Renal cortical epithelial cell (primary cell): ENCODE measurements at places on chromosomes 2 and 18.

GRCh38 chr2:58917596-58917995 is 676.5 kb upstream of the FANCL start:
- no peak for DNase-seq

DNA sequence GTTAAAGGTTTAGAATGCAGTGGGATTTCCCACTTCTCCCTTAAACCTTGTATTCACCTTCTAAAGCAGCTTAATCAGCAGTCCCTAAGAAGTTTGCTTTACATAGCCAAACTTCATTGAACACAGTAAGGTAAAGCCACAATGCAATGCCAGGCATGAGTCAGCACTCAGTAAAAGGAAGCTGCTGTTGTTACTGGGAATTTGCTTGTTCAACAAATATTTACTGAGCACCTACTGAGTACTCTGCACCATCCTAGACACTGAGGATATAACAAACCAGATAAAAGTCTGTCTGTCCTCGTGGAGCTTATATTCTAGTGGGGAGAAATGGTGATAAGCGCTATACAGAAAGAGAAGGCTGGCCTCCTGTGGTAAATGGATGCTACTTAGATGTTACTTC is 162.7 kb downstream of the PKP4 start:
- peak; percentile 81 for DNase-seq

GRCh38 chr2:40827392-40827791 is 375.5 kb upstream of the SLC8A1 start:
- DNase-seq = no peak

DNA sequence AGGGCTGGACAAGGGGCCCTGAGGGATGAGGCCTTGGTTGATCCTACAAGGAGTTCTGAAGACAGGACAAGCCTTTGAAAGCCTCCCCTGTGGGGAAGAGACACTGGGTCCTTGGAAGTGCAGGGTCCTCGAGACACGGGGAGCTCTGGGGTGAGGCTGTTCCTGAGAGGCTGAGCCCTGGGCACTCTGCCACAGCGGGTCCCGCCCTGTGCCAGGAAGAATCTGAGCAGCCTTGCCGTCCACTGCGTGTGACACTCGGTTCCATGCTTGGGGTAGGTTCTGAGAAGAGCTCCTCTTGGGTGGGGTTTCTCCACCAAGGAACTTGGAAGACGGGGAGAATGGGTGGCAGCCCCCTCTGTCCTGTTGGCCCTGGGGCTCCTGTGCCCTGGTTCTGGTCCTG is 13.9 kb downstream of the SNTG2 start:
- DNase-seq = no peak

GRCh38 chr2:173462892-173463840 is 108.5 kb downstream of the CDCA7 start:
- DNase-seq = no peak

- DNase-seq = no peak
Measured at GRCh38 chr2:128511731-128512378, 193.2 kb upstream of the HS6ST1 start.

- no peak for DNase-seq
Measured at GRCh38 chr18:48777026-48777743, 173.6 kb downstream of the SMAD7 start.

GRCh38 chr2:120253021-120253882 is 600 bp downstream of the RALB start:
- peak; percentile 74 for DNase-seq

- no peak for DNase-seq
Measured at GRCh38 chr18:55706898-55707297, 118.9 kb upstream of the TCF4 start.

DNA sequence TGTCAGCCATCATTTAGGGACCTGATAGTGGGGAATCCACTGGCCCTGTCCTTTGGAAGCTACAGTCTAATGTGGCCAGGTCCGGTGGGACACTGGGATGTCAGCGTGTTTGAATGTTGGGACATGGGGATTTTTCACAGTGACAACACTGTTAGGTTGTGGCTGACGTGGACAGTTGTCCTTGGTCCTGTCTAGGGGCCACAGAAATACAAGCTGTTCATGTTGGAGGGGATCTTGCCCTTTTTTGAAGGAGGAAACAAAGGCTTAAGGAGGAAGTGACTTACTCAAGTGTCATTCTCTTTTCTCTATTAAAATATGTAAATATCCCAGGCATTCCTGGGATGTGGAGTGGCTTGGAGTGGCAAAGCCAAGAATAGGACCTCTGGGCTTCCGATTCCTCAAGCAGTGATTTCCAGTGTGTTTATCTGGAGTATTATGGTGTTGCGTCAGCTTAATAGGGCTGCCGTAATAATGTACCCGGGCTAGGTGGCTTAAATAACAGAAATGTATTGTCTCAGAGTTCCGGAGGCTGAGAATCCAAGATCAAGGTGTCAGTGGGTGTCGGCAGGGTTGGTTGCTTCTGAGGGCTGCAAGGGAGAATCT is 8.5 kb downstream of the ACOXL start:
- DNase-seq = no peak

- peak; percentile 9 for DNase-seq
Measured at GRCh38 chr2:238339814-238340213, 19.5 kb downstream of the TRAF3IP1 start.

DNA sequence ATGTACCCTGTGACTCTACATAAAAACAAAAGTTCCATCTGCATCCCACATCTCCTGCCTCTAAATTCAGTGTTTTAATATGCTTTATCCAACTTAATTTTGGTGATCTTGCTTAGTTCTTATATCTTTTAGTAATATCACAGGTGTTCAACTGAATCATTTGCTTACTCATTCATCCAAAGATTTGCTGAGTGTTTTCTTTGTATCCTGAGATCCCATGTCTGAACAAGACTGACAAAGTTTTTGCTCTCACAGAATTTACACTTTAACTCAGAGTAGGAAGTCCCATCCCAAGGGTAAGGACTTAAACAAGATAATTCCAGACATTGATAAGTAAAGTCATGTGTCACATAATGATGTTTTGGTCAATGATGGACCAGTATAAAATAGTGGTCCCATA is 87.0 kb downstream of the FSIP2 start:
- DNase-seq = no peak

DNA sequence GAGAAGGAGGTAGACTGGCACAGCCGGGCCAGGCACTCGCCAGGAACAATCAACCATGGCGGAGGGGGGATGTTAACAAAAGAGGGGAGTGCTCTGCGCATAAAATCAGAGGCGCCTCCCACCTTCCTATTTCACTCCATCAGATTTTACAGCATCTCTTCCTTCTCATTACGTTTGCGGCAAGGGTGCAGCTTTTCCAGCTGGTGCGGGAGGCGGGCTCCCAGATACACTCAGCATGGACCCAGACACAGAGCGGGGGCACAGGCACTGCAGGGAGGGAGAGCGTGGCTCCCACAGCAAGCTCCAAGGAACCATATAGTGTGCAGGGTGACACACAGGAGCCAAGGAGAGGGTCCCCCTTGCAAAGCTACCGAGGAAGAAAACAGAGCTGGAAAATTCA is 176.3 kb downstream of the EIPR1 start:
- no peak for DNase-seq

DNA sequence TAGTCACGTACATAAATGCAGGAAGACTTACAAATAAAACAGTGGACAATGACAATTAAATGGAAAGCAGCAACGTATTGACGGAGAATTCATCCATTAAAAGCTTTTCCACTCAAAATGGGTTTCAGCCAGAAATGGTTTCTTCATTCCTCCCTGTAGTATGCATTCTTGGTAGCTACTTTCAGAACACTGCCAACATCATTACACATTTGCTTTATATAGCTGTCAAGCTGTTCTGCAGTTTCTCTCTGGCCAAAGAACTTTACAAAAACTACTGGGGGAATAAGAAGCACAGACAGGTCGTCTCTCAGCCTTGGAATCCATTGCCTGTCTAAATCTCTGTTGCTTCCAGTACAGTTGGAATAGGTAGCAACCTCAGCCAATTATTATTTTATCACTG is 84.1 kb upstream of the NCKAP5 start:
- no peak for DNase-seq

GRCh38 chr2:105882341-105882740 is 137.6 kb downstream of the NCK2 start:
- no peak for DNase-seq

- DNase-seq = no peak
Measured at GRCh38 chr2:114717049-114717448, 274.6 kb downstream of the DPP10 start.

- DNase-seq = no peak
Measured at GRCh38 chr2:44967056-44967455, 25.6 kb downstream of the SIX3 start.

DNA sequence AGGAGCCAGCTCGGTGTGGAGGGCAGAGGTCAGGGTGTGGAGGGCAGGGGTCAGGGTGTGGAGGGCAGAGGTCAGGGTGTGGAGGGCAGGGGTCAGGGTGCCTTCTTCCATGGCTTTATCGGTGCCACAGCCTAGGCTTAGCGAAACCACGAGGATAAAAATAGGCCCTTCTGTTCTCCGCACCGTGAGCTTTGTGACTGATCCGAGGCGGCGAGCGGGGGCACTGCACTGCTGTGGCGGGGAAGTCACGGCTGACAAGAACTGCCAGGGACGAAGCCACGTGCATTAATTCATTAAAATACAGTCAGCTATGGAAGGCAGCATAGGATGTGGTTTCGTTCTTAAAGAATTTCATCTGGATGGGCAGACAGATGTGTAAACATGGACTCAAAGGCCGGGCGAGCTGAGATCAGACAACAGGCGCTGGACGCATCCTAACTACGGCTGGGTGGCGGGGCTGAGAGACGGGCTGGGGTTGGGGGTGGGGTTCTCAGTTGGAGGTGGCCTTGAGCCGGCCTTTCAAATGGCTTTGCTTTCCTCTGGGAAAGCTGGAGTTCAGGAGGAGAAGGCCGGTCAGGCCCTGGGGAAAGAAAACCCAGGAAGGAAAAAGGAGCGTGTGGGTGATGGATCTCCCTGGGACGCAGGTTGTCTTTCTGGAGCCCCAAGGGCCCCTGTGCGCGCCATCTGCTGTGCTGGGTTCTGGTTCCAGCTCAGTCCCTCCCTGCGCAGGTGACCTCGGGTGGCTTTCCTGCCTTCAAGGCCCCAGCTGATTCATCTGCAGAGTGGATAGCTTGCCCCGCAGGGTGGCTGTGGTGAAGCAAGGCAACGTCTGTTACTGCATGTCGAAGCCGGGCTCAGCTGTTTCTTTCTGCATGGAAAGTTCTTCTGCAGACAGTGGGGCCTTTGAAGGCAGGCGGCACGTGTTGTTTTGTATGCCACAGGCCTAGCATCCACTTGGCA is 958 bp upstream of the ALLC start:
- no peak for DNase-seq

- peak; percentile 31 for DNase-seq
Measured at GRCh38 chr18:65938592-65939372, 188.0 kb downstream of the CDH7 start.
